ENCODE measurements at places on chromosomes 1 and 21. TPM values are rescaled to one million over a fixed set of nuclear protein-coding genes. Genes with fewer than 3 reads are reported as not detected.

The PAFAH2 gene
- 9.2 TPM for polyA plus RNA-seq

The ZYG11A gene
- not detected for polyA plus RNA-seq

DNA sequence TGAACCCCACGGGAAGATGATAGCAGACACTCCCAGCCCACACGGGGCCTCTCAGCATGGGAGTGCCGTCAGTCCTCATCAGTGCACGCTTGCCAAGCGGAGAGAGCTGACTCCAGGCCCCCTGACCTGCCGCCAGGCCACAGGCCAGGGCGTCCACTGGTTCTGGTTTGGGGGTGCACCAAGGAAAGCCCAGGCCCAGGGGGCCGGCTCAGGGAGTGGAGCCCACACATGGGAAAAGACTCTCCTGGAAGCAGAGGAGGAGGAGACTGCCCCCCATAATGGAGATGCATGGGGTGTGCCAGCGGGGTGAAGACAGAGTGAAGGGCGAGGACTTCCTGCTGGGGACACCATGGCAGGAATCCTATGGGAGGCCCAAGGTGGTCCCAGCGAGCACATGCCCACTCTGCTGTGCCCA lies 6.4 kb downstream of the TRIM11 start:
- no peak for DNase-seq

GRCh38 chr1:98769162-98769561 lies 107.6 kb downstream of the SNX7 start:
- DNase-seq, result no peak

DNA sequence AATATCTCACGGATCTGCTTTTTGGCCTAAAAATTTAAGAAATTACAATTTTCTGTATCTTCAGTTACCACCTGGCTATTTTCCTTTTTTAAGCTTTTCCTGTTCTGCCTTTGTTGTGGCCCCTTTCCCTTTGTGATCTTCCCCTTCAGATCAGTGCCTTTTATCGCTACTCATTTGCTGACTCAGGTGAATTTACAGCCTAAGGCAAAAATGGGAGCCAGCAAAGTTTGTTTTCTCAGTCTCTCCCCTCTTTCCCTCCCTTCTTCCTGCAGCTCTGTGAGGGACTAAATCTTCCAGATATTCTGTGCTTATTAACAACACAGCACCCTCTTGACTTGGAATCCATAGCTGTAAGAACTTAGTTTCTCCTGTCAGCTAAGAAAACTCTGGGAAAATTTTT lies 5.3 kb upstream of the PRRC2C start:
- no peak for DNase-seq

DNA sequence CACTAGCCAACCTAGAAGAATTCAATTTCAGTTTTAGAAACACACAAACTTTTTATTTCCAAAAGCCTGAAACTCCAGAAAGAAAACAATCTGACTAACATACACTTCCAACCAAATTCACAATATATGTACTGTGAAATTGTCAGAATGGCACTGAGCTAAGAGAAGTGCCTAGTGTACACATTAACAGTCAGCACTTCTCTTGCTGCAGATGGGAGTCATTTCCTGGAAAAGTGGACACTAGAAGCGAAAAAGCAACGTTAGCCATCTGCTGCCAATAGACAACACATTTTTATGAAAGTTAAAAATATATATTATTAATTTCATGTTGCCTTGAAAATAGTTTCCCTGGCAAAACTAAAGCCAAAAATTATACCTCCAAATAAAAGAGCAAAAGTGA lies 66.1 kb downstream of the EPS15 start:
- no peak for DNase-seq

DNA sequence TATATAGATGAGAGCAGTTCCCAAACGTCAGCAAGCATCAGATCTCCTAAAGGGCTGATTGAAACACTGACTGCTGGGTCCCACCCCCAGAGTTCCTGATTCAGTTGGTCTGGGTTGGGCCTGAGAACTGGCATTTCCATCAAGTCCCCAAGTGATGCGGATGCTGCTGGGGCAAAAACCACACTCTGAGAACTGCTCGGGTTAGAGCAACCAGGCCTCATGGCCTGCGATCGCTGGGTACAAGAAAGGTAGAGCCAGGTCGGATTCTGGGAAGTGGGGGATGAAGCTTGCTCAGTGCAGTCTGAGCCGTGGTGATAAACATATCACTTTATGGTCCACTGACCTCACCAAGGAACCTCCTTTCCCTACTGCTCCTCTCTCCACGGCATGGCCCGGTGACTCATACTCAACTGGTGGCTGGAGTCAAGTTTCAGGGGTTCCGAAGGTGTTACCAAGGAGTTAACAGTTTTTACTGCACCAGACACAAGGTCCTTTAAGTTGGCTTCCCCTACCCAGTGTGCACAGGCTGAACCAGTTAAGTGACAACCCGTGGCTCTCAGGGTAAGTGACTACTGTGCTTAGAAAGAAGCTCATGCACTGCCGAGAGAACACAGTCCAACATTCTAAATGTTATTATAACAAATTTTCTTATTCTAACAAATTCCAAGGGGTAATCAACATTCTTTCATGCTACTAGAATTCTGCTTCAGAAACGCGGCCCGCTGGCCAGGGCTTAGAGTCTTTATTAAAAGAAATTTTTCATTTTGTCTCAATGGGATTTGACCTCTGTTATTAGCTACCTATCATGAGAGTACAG lies 153.5 kb downstream of the TGFBR3 start:
- DNase-seq, result no peak

The DISC1 gene
- polyA plus RNA-seq, result 15.5 TPM

- DNase-seq, result no peak
Measured at GRCh38 chr1:198105185-198105584, 51.6 kb upstream of the NEK7 start.

The SGIP1 gene
- not detected for polyA plus RNA-seq

DNA sequence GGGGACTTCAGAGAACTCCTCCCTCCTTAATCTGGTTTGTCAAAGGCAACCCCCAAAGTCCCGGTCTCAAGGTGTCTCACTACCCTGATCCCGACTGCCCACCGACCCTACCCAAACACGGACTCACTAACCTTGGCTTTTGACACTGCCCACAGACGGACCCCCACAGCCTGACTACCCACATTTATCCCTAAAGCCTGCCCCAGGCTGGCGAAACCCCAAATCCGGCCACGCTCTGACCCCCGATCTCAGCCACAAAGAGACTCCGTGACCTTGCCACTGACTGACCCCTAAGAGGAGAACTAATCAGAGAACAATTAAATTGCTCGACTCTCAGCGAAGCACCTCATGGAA lies 5.2 kb downstream of the ID3 start:
- no peak for DNase-seq

DNA sequence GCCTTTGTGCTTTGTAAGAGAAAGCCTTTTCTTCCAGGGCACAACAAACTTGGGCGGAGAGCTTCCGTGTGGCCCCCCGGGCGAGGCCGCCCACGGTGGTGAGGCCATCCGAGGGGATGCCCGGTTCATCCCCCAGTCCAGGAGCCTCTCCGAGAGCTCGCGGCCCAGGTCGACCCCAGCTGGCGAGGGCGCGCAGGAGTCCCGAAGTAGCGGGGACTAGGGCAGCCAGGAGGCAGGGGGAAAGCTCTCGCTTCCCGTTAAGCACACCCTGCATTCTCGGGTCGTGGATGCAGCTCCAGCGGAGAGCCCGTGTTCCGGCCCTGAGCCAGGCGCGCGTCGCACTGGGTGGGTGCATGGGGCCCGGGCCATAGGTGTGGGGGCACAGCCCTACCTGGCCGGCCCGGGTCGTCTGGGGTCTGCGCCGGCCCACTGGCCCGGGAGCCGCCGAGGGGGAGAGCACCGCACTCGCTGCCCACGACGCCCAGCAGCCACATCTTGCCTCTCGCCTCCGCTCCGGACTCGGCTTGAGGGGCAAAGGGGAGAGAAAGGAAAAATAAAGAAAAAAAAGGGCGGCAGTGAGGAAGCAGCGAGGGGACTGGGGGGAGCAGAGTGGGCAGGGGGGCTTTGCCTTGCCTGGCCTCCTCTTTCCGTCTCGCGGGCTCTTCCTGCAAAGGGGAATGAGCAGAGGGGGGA lies 1.8 kb downstream of the RNF220 start:
- peak; percentile 59 for DNase-seq

- DNase-seq, result no peak
Measured at GRCh38 chr1:165371588-165372225, 15.2 kb upstream of the LMX1A start.

DNA sequence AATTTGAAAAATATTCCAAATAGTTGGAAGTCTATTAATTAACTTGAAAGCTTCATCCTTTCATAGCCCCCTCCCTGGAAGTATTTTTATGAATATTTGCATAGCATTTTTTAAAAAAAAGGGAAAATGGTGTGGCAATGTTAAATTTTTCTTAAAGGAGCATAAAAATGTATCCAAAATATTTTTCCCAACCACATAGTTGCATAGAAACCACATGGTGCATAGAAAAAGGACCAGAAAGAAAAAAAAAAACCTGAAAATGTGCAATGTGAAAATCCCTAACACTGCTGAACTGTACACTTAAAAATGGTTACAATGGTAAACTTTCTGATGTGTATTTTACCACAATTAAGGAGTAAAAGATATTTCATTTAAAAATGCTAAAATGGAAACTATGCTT lies 8.0 kb downstream of the C1orf167 start:
- no peak for DNase-seq

DNA sequence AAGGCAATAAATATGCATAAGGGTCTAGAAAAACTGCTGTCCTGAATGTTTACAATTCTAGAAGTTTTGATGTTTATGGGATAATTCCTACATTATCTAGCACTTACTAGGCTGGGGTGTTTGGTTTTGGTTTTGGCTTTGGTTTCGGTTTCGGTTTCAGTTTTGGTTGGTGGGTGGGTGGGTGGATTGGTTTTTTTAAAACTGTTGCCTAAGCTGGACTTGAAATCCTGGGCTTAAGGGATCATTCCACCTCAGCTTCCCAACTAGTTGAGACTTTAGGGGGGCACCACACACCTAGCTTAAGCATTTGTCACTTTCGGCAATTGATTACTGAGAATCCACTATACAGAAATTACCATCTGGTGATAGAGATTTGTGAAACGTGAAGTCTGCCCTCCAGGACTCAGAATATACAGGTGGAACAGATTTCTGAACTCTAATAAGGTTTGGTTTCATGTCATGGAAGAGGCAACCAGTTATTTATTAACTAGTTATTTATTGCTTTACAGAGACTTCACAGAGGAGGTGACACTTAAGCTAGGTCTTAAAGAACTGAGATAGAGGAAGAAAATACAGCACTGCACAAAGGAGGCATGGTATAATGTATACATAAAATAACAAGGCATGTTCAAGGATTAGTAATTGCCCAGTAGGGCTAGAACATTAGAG lies 69.6 kb downstream of the PIK3R3 start:
- no peak for DNase-seq

GRCh38 chr1:7589774-7590425 lies 181.2 kb upstream of the VAMP3 start:
- no peak for DNase-seq

GRCh38 chr1:159222075-159222865 lies 17.6 kb downstream of the ACKR1 start:
- DNase-seq, result no peak

- no peak for DNase-seq
Measured at GRCh38 chr1:221451741-221452140, 290.1 kb downstream of the DUSP10 start.

GRCh38 chr21:23217597-23217996 lies 2219.4 kb downstream of the NCAM2 start:
- no peak for DNase-seq

DNA sequence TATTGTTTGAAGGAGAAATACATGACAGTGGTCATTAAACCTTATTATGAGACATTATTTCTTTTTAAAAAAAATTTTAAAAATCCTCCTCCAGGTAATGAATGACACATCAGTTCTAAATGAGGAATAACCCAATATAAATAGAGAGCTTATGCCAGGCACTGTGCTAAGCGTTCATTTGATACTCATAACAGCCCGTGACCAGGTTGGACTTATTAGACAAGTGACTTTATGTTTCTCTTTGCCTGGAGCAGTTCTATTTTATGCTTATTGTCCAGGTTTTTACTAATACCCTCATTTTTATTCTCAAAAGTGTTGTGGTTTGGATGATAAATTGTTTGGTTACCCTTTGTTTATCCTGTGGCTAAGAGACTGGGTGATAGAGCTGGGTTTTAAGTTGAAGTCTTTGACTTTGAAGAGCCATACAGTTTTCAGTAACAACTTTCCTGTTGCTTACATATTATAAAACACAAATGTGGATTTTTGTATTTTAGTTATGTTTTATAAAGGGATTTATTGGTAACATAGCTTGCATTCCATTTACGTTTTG lies 84.2 kb downstream of the RABGAP1L start:
- no peak for DNase-seq

The LMOD1 gene
- not detected for polyA plus RNA-seq

The KCND3 gene
- not detected for polyA plus RNA-seq

GRCh38 chr1:63674238-63674864 lies 81.1 kb downstream of the PGM1 start:
- no peak for DNase-seq

DNA sequence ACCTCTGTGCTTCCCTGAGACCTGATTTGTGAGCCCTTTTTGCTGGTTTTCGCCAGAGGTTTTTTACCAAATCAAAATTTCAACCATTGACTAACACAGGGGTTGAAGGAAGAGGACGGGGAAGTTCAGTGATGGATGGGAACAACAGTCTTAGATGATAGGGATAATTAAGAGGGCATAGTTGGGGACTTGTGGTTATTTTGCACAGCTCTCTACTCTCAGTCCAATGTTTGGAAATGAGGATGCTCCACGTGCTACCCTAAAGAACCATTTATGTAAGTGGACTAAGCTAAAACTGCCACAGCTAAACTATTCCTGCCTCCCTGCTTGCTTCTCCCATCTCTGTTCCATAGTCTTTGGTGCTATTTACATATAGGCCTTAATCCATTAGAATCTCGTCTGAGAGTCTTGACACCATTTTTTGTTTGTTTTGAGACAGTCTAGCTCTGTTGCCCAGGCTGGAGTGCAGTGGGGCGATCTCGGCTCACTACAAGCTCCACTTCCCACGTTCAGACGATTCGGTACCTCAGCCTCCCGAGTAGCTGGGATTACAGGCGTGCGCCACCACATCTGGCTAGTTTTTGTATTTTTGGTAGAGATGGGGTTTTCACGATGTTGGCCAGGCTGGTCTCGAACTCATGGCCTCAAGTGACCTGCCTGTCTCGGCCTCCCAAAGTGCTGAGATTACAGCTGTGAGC lies 684 bp upstream of the MCL1 start:
- no peak for DNase-seq

The CFHR2 gene
- not detected for polyA plus RNA-seq

The C4BPA gene
- 0.09 TPM for polyA plus RNA-seq

DNA sequence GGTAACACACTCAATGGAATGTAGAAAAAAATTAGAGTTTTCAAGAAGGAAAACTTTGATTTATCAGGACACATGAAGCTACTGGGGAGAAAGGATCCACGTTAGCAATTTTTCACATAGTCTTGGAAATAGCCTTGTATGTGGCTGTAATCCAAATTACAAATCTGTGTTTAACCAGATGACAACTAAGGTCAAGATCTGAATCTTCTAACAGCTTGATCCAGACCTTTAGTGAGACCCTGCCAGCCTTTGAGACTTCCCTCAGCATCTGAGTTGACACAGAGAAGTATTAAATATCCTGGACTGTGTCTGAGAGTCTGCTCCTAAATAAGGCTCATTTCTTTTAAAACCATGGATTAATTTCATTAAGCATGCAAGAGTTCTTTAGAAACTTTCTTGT lies 135.9 kb upstream of the KCNK2 start:
- no peak for DNase-seq

The RRP15 gene
- 7.6 TPM for polyA plus RNA-seq

The KRTAP6-1 gene
- not detected for polyA plus RNA-seq

- no peak for DNase-seq
Measured at GRCh38 chr1:43349594-43350306, 9.0 kb upstream of the CDC20 start.
